Left lobe of liver (tissue), 2 donors: ENCODE measurements at places on chromosomes 6 and 20.

- DNase-seq: no peak
Measured at GRCh38 chr6:137552809-137553208, 58.6 kb upstream of the OLIG3 start.

GRCh38 chr20:44714102-44714700 lies 968 bp upstream of the CCN5 start:
- no peak for DNase-seq

DNA sequence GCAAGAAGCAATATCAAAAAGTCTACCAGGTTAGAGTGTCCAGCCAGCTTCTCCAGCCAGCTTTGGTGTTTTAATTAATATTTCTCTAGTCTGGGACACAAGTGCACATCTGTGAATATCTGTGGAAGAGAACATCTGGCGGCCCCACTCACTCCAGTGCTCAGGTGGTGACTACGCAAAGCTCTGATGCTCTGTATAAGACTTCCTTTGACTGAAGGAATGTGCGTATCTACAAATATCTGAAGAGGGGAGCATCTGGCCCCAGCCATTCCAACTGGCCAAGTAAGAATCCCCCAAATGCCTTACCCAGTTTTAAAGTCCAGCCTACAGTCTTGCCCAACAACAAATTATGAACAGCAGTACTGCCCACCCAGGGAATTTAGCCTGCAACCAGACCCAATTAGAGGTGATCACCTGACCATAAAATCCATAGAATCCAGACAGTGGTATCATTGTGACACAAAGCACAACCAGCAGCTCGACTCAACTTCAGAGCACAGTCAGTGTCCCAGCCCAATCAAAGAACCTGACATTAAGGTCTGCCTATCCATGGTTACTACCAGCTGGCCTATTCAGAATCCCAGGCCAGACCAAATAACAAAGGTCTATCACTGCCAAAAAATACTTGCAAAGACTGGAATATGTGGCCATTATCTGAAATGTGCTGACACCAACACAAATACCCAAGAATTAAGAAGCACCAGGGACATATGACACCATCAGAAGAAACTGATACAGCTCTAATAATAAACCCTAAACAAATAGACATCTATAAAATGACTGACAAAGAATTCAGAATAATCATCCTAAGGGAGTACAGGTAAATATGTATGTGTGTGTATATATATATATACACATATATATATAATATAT lies 76.1 kb upstream of the MANEA start:
- DNase-seq: no peak

GRCh38 chr6:38510205-38510604 lies 129.5 kb downstream of the BTBD9 start:
- DNase-seq: no peak

GRCh38 chr6:40325791-40326190 lies 261.4 kb downstream of the LRFN2 start:
- DNase-seq: no peak

- no peak for DNase-seq
Measured at GRCh38 chr6:108868647-108869046, 20.4 kb downstream of the ARMC2 start.

- DNase-seq: no peak
Measured at GRCh38 chr6:45574885-45575284, 197.2 kb upstream of the SUPT3H start.

- no peak for DNase-seq
Measured at GRCh38 chr6:150263765-150264404, 104.9 kb upstream of the IYD start.

DNA sequence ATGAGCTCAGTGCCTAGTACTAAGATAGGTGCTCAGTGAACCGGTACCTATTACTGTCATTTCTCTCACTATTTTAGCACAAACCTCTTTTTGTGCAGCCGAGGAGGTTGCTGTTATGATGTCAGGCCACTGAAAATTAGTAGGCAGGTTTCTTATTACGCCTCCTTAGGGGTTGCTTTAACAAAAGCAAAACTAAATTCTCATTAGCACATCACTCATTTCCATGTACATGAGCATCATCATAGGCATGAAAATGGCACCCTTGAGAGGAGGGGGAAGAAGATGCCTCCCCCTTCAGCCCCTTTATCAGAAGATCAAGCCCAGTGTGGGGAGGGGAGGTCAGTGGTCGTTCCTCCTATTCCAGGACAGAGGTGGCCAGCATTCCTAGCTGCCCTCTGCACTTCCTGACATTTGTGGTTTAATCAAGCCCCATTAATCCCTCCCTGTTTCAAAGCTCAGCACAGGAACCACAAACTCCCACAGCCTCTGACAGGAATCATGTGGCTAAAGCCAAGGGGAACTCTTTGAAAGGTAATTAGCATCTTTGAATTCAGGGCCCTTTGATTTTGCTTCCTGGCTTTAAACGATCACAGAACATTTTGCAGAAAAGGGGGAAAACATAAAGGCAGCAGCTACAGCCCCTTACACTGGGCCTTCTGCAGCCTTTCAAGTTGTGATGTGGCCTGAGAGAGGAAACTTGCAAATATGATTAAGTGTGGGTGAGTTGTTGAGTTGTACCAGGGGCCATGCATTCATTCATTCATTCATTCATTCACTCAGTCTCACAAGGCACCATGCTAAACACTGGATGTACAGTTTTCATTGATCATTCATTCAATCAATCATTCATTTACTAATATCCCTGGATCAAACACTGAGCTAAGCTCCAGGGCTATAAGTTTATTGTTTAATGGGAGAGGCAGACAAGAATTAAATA lies 31.9 kb upstream of the PSMF1 start:
- DNase-seq: no peak

GRCh38 chr6:98118397-98119045 lies 715.9 kb upstream of the POU3F2 start:
- DNase-seq: no peak

DNA sequence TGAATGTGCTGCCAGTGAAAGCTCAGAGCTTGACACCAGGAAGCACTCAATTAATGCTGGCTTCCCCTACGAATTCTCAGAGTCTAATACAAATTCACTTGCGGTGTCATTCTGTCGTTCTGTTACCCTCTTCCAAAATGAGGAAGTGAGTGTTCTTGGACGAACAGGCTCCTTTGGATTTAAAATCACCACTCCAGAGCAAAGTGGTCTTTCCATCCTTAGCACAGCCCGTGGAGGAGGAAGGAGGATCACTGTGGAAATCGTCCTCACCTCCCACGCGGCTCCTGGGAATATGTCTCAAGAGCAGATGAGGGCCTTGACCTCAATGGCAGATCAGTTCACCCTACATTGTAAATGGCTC lies 41.7 kb downstream of the RIOK1 start:
- no peak for DNase-seq

GRCh38 chr6:169277619-169278018 lies 24.0 kb upstream of the THBS2 start:
- DNase-seq: no peak

DNA sequence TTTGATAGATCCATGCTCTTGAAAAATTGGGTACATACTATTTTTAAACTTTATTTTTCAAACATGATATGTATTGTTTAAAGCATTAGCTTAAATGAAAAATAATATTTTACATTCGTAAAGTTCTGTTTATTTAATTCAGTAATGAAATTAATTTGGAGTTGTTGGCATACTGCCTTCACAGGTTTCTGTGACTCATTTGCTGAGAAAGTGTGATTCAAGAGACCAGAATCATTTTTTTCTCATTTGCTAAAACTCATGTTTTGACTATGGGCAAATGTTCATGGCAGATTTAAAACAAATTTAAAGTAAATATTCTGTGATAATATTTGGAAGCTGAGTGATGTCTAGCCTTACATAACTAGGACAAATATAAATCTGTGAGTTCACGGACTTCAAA lies 230.4 kb downstream of the BCKDHB start:
- no peak for DNase-seq

DNA sequence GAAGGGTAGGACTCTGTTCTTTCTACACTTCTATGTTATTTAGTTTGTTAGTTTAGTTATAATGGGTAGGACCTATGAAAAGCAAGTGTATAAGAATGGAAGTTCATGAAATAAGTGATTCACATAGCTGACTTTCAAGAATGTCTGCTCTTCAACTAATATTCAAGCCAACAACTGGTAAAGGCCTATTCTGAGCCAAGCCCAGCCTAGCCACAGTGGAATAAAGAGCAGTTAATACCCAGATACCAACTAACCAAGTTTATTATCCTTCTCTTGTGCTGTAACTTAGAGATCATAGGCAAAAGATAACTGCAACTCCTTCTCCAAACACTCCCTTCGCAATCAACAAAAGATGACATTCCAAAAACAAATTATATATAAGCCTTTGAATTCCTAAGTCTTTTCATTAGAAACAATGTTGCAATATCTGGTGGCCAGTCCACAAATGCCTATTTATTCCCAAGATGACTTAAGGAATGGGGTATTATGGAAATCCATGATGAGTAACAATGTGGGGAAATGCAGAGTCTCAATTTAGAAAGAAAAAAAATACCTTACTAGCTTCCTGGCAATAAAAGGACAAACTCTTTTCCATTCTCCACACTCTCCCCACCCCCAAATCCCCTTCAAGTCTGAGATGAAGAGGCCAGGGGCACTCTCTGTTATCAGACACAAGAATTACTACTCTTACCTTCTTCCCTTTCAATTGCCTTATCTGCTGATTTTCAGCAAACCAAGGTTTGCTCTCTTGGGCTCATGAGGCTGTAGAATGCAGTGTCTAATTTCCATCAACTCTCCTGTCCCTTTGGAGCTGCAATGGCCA lies 27.4 kb downstream of the BTBD9 start:
- no peak for DNase-seq

- DNase-seq: no peak
Measured at GRCh38 chr6:22435151-22435550, 134.2 kb upstream of the HDGFL1 start.

- no peak for DNase-seq
Measured at GRCh38 chr20:24432046-24432442, 37.4 kb upstream of the SYNDIG1 start.

DNA sequence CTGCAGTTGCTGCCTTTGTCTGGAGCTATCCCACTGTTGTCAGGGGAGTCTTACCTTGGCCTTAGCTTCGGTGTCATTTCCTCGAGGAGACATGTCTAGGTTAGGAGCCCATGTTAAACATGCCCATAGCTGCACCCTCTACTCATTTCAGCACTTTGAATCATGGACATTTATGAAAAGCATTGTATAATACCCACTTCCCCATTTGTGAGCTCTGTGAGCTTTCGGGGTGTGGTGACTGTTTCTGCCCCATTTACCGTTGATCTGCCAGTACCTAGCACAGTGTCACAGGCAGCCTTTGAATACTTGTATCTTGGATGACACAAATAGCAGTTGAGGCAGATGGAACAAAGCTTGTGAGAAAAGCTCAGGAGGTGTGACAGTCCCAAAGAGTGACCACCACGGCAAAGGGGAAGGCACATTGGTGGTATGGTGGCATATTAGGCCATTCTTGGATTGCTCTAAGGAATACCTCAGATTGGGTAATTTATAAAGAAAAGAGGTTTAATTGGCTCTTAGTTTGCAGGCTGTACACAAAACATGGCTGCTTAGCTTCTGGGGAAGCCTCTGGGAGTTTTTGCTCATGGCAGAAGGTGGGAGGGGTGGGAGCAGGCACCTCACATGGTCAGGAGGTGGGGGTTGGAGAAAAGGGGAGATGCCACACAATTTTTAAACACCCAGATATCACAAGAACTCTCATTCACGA lies 42.0 kb downstream of the JARID2 start:
- DNase-seq: no peak

GRCh38 chr6:12637960-12638641 lies 78.5 kb upstream of the PHACTR1 start:
- peak; percentile 48 for DNase-seq

DNA sequence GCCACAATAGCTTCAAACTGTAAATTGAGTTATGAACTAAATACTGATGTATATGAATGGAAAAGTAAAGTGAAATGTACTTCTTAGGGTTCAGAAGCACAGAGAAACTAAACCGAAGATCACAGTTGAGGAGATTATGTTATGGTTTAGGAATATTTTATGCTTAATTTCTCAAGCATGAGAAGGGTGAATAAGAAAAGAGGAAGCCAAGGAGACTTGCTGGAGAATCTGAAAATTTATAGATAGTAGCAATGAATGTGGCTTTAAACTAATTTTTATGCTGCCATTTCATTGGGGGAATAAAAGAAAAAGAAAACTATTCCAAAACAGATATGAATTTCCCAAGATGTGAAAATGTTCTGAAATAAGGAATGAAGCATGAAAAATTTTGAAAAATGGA lies 5.6 kb downstream of the ANKS1A start:
- no peak for DNase-seq

DNA sequence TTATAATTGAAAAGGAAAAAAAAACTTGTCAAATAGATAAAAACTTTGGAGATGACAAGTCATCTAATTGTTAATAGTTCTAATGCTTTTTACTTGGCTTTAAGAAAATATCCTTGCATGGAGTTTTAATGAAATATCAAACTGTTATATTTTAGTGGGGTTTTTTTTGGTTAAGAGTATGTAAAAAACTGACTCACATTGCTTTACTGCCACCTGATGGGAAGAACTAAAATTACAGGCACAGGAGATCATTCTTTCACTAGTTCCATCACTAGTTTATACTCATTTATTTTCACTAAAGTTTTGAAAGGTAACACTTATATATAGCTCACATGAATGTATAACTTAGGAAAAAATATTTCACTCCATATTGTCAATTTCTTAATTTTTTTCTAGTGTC lies 309.1 kb downstream of the LMBRD1 start:
- DNase-seq: no peak

DNA sequence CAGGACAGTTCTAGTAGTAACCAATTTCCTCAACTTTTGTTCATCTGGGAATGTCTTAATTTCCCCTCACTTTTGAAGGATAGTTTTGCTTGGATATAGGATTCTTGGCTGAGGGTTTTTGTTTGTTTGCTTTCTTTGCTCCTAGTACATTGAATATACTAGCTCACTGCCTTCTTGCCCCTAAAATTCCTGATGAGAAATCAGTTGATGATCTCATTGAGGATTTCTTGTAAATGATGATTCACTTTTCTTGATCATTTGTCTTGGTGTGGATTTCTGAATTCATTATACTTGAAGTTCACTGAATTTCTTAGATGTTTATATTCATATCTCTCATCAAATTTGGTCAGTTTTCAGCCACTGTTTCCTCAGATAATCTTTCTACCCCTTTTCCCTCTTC lies 49.1 kb upstream of the PRDM1 start:
- no peak for DNase-seq

DNA sequence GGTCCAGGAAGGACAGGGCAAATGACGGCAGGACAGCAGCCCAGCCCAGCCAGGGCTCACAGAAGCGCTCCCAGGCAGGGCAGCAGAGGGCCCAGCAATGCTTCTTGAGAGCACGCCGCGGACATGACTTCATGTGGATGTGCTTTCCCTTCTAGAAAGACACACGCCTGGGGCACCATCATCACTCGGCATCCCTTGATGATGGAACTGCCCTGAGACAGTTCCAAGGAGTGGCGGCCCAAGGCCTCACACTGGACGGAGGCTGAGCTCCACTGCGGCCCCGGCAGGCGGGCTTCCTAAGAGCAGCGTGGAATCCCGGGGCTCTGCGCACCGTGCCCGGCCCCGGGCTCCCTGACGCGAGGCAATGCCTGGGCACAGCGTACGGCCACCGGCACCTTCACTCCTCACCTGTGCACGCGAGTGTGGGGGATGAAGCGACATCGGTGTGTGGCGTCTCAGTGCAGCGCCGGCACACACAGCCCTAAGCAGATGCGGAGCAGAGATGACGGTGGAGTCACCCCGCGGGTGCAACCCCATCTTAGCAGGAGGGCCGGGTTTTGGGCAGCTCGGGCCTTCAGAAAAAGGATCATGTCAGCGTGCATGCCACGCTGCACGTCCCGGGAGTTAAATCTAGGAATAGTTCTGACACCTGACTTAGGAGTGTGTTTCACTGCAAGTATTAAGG lies 86.6 kb downstream of the THBS2 start:
- DNase-seq: no peak
